ENCODE measurements at places on chromosomes 4 and X. TPM values are rescaled to one million over a fixed set of nuclear protein-coding genes. Genes with fewer than 3 reads are reported as not detected.

Gene TCP11X2
- not detected for total RNA-seq

DNA sequence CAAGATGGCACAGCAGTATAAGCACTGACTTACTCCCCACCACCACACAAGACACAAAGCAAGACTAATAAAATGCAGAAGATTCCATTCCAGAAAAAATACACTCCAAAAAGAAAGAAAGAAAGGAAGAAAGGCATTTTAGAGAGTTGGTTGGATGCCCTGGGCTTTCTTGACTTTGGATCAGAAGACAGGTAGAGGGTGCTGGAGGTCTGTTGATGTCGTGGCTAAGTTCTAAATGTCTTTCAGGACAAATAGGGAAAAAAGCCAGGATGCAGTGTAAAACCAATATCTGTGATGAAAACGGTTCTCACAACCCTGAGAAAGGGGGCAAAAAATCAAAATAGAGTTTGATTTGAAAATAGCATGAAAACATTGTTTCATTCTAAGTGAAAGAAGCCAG, 555.2 kb upstream of the PRKX start:
- H3K27me3 ChIP-seq: peaks cover 2% of the 10 kb centered on the region
- H3K4me1 ChIP-seq: no peaks in the 10 kb centered on the region
- H3K36me3 ChIP-seq: no peaks in the 10 kb centered on the region
- no peak overlapping the region for H3K4me3 ChIP-seq
- no peak for DNase-seq

GRCh38 chrX:119692191-119693039, 553 bp downstream of the SEPTIN6 start:
- peaks cover 2% of the 10 kb centered on the region for H3K36me3 ChIP-seq
- H3K4me3 ChIP-seq: peak overlapping the region; percentile 98
- H3K27ac ChIP-seq: peak overlapping the region; percentile 98
- DNase-seq: peak; percentile 68

DNA sequence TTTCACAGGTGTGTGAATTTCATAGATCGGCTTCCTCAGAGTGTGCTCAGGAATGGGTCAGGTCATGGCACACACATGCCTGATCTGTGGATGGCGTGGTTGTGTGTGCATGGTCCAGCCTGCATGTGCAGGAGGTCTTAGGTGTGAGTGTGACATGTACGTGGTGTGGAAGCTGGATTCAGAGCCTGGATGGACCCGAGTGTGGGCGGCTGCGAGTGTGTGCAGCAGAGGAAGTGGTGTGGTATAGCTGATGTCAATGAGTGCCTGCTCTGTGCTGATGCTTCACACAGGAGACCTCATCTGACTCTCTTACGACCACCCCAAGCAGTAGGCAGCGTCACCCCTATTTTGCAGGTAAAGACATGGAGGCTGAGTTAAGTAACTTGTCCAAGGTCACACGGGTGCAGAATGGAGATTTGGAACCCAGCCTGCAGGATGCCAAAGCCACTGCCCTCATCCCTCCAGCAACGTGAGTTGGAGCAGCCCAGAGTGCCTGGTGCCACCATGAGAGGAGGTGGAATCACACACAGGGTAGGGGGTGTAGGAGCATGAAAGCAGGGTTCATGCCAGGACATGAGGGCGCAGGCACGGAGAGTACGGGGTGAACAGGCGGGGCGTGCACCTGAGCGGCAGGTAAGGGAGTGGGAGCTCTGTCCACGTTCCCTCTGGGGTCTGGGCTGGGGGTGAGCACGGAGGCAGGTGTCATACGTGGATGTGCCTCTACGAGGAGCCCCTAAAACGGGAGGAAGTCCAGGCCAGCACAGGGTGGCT, 24.2 kb upstream of the C4orf50 start:
- DNase-seq: no peak
- no peak overlapping the region for H3K4me3 ChIP-seq
- H3K36me3 ChIP-seq: no peaks in the 10 kb centered on the region
- peaks cover 3% of the 10 kb centered on the region for H3K4me1 ChIP-seq

GRCh38 chr4:828641-829271, 2.8 kb upstream of the CPLX1 start:
- H3K36me3 ChIP-seq: no peaks in the 10 kb centered on the region
- no peak overlapping the region for H3K27ac ChIP-seq
- no peak for DNase-seq

Gene AFP
- not detected for total RNA-seq

DNA sequence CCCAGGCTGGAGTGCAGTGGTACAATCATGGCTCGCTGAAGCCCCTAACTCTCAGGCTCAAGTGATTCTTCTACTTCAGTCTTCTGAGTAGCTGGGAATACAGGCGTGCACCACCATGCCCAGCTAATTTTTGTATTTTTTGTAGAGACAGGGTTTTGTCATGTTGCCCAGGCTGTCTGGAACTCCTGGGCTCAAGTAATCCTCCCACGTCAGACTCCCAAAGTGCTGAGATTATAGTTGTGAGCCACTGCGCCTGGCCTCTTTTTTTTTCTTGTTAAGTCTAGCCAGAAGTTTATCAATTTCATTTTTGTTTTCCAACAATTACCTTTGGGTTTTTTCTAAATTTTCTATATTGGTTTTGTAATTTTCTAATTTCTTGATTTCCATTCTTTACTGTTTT, 100.6 kb downstream of the GC start:
- no peak overlapping the region for H3K27ac ChIP-seq
- no peak overlapping the region for H3K4me3 ChIP-seq
- DNase-seq: no peak

DNA sequence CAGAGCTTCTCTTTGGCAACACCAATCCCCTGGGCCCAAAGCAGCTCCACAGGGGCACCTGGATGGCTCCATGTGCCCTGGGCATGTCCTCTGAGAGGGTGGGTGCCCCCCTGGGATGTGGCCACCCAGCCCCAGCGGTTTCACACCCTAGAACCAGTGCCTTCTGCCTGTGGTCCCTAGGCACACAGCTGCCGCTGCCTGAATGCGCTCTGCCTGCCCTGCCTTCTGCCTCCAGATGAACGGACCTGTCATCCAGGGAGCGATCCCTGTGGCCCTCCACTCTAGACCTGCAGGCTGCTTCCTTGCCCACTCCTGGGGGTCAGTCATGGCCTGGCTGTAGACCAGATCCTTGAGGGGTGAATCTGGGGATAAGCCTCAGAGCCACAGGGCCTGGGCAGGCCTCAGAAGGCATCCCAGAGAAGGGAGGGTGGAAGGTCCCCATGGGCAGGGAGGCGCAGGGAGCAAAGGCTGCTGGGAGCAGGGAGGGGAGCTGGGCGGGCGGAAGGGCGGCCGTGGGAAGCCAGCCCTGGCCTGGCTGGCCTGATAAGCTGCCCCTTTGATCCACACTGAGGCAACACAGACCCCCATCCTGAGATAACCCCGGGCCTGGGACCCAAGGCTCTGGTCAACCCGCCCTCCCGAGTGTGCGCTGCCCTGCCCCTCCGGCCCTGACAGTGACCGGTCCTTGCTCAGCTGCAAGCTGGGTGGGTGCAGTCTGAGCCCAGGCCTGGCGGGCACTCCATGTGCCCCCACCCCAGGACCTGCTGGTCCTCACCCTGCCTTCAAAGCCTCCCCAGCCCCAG, 8.1 kb upstream of the FGFR3 start:
- H3K4me3 ChIP-seq: no peak overlapping the region
- H3K27me3 ChIP-seq: no peaks in the 10 kb centered on the region
- no peaks in the 10 kb centered on the region for H3K4me1 ChIP-seq
- H3K36me3 ChIP-seq: no peaks in the 10 kb centered on the region

GRCh38 chr4:41160012-41160789, 54.1 kb downstream of the APBB2 start:
- H3K36me3 ChIP-seq: no peaks in the 10 kb centered on the region
- no peak overlapping the region for H3K4me3 ChIP-seq
- DNase-seq: no peak
- no peaks in the 10 kb centered on the region for H3K4me1 ChIP-seq
- no peak overlapping the region for H3K27ac ChIP-seq

DNA sequence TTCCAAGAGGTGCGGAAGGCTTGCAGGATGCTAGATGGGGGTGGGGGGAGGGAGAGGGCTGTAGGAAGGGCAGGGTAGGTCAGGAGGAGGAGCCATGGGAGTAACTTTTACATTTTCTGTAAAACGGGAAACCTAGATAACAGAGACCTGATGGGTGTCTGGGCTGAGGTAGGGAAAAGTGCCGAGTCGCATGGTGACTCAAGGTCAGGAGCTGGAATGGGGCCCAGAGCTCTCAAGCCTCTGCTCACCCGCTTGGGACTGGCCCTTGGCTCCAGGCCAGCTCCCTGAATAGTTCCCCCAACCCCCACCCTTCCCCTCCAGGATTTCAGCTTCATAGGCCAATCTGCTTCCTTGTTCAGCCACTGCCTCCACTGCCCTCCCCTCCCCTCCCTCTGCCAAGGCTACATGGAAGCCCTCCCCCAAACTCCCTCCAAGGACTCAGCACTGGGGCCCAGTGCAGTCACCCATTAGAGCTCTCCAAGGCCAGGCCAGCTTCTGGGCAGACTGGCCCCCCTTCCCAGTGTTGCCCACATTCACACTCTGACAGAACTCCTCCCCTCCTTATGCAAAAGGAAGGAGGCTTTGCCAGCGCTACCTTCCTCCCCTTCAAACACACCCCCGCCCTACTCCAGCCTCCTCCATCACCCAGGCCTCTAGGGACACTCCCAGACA, 43.6 kb downstream of the TSC22D3 start:
- H3K4me1 ChIP-seq: no peaks in the 10 kb centered on the region
- no peak overlapping the region for H3K27ac ChIP-seq
- DNase-seq: no peak
- H3K27me3 ChIP-seq: no peaks in the 10 kb centered on the region
- H3K4me3 ChIP-seq: no peak overlapping the region
- no peaks in the 10 kb centered on the region for H3K36me3 ChIP-seq

Gene EGF
- total RNA-seq: not detected

GRCh38 chr4:86970447-86971354, 35.9 kb downstream of the AFF1 start:
- peaks cover 14% of the 10 kb centered on the region for H3K4me1 ChIP-seq
- no peaks in the 10 kb centered on the region for H3K27me3 ChIP-seq
- H3K36me3 ChIP-seq: peaks cover 4% of the 10 kb centered on the region
- DNase-seq: no peak
- no peak overlapping the region for H3K4me3 ChIP-seq

- DNase-seq: no peak
- H3K4me1 ChIP-seq: peaks cover 10% of the 10 kb centered on the region
- no peaks in the 10 kb centered on the region for H3K36me3 ChIP-seq
- H3K4me3 ChIP-seq: no peak overlapping the region
These were observed 4.8 kb downstream of the ARX start for GRCh38 chrX:25010784-25011588.

DNA sequence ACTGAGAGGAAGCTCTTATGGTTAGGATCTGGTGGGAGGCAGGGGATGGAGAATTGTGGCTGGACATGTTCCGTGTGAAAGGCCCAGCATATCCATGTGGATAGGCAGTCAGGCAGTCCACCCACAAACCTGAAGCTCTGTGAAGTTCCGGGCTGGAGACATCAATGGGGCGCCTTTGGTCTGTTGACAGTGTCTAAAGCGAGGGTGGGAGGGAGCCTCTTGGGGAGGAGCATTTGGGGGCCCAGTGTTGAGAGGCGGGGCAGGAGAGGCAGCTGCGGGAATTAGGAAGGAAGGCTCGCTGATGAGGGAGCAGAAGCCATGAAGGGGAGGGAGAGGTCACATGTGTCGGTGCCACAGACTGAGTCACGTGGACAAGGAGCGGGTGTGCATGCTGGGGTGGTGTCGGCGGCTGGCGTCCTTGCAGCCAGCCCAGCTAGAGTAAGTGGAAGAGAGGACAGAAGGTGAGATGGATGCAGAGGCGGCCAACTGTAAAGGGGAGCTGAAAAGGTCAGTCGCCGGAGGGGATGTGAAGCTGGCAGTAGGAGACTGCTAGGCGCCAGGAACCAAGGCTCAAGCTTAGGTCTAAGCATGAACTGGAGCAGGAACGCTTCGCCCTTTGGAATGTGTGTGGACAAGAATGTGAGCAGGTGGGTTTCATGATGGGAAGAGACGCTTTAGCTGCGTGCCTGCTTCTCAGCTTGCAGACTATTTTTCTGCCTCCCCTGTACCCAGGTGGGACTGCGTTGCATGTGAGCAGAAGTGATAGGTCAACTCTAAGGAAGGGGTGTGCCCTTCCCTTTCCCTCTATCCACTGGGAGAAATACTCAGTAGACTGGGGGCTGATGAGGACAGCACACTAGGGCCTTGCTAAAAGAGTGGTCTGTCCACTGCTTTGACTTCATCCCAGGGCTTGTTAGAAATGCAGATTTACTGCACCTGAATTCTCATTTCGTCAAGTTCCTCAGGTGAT, 44.0 kb upstream of the TLR2 start:
- H3K4me1 ChIP-seq: peaks cover 10% of the 10 kb centered on the region
- no peak for DNase-seq
- no peaks in the 10 kb centered on the region for H3K27me3 ChIP-seq

Gene CLCN4
- total RNA-seq: 0.25 TPM

Gene MID2
- total RNA-seq: 10.2 TPM

GRCh38 chr4:182235021-182235795, 8.0 kb upstream of the TENM3 start:
- H3K36me3 ChIP-seq: no peaks in the 10 kb centered on the region
- H3K27ac ChIP-seq: no peak overlapping the region
- H3K4me3 ChIP-seq: no peak overlapping the region
- DNase-seq: no peak
- no peaks in the 10 kb centered on the region for H3K27me3 ChIP-seq

GRCh38 chr4:48565362-48566033, 75.4 kb downstream of the ZAR1 start:
- DNase-seq: no peak
- H3K27me3 ChIP-seq: no peaks in the 10 kb centered on the region
- no peak overlapping the region for H3K4me3 ChIP-seq
- H3K4me1 ChIP-seq: no peaks in the 10 kb centered on the region
